T-helper 2 cell (primary cell): ENCODE measurements at places on chromosomes 16 and 17.
A peak's percentile ranks its signal among the peaks of the same experiment; 100 is the strongest.

DNA sequence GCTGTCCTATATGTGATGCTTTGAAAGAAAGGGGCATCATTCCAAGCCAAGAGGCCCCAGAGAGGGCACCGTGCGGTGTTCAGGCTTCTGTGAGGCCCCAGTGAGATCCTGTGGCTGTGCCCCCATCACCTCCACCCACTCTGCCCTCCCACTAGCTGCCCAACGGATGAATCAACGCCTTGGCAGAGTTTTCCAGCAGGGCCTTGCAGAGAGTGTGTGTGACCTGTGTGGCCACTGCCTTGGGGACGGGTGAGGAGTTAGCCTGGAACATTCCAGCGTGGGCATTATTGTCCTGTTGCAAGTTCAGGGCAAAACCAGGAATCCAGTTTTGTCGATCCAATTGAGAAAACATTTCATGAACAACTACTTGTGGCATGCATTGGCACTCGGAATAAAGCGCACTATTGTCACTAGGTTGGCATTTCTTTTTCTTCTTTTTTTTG is 53.7 kb downstream of the SF3B3 start:
- no peak for DNase-seq

DNA sequence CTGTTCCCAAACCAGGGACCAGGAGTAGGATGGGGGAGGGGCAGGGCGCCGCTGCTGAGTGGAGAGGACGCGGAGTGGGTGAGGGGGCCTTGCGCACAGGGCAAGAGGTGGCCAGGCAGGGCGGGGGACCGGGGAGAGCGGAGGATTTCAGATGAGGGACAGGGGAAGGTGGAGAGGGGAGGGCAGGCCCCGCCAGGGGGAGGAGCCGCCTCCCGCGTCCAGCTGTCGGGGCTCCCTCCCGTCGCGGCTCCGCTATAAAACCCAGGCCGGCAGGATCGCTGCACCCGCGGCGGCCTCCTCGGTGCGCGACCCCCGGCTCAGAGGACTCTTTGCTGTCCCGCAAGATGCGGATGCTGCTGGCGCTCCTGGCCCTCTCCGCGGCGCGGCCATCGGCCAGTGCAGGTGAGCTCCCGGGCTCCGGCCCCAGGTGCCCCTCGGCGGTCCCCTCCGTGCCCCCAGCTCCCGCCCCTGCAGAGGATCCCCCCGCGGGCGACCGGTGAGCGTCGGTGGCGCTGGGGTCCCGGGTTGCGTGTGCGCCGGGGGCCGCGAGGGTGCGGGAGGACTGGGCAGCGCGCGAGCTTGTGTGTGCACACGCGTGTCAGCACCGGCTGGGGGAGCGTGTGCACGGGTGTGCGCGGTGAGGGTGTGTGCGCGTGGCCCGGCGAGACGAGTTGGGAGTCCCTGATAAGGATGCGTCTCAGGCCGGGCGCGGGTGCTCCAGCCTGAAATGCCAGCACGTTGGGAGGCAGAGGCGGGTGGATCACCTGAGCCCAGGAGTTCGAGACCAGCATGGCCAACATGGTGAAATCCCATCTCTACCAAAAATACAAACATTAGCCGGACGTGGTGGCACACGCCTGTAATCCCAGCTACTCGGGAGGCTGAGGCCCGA is at the start of gene CA4:
TSS of gene CA4 (plus strand) at position 283 of the 892 bp plus-strand sequence. CDS start at position 345, 62 bp downstream.
- no peak for DNase-seq

- no peak for DNase-seq
Measured at GRCh38 chr17:46035112-46035818, 36.2 kb downstream of the STH start.

- DNase-seq, result no peak
Measured at GRCh38 chr17:40170325-40170724, 6.9 kb upstream of the RAPGEFL1 start.

DNA sequence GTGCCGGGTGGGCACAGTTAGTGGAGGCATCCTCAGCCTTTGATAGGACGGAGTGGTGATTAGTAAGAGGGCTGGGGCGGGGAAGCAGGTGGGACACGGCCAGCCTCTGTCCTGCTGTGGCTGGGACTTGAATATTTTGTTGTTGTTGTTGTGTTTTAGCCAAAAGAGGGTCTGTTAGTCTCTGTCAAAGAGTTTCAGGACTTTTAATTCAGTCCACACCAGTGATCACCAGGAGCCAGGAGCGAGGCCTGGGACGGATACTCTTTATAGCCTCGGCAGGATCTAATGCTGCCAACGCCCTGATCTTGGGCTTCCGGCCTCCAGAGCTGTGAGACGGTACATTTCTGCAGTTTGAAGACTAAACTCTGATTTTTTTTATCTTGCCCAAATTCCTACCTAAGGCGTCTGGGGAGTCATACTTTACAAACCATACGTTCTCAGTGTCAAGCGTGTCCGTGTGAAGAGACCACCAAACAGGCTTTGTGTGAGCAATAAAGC is 2.9 kb upstream of the RNF213 start:
- no peak for DNase-seq

- DNase-seq, result no peak
Measured at GRCh38 chr16:1052721-1053120, 19.8 kb upstream of the SSTR5 start.

- peak; percentile 56 for DNase-seq
Measured at GRCh38 chr17:78019367-78019975, 61.0 kb downstream of the TNRC6C start.

DNA sequence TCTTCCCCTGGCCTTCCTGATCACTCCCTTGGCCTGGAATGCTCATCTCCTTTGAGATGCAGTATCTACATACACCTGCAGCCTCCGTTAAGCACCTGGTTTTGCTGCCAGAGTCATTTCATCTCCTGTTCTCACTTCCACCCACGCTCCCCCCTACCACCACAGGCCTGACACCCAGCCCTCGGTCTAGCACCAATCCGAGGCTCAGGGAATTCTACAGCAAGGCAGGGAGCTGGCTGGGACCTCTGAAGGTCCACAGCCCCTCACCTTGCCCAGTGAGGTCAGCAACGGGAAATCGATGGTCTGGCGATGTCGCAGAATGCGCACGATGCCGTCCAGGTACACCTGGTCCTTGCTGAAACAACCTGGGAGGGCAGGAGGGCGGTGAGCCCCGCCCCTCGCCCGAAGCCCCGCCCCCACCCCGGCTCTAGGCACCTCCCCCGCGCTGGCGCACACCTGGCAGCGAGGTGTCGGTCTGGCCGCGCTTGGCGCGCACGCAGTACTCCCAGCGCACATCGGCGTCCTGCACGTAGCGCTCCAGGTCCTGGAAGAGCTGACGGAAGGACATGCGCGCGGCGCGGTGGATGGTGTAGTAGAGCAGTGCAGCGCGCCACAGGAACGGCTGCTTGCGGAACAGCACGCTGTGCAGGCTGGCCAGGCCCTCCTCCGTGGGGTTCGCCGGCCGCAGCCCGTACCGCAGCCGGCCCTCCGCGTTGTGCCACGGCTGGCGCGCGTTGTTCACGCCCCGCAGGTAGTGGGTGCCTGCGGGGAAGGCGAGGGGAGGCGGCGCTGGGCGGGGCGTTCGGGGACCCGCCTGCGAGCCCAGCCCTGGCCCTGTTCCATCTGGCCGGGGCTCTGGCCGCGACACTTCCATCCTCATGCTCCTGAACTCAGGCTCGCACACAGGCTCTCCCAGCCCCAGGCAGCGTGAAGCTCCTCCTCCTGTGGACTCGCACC is 5.7 kb downstream of the MATCAP1 start:
- peak; percentile 77 for DNase-seq

- DNase-seq, result no peak
Measured at GRCh38 chr16:48433116-48433849, 48.1 kb upstream of the SIAH1 start.

DNA sequence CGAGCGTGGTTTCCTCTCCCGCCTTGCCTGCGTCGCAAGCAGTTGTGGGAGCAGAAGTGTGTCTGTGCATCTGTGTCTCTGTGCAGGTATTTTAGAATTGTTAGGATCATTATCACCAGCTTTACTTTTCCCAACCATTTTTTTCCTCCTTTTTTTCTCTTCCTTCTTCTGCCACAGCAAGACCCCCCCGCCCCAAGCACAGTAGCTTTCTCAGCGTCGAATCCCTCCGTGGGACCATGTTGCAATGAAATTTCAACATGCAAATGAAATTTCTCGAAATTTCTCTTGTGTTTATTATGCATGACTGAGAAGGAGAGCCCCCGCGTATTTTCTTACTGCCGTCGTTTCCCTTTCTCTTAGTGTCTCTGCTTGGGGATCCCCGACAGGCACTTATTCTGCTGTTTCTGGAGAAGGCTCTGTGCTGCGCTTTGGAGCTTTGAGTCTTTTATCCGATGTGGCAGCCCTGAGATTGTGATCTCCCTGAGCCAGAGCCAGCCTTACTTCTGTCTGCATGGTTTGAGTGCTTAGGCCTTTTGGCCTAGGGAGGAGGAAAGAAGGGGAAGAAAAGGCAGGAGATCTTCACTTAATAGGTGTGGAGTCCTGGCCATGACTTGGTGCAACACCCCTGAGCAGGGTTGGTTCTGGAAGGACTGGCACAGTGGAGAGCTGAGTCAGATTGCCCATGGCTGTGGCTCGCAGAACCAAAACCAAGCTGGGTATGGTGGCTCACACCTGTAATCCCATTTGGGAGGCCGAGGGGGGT is 5.0 kb downstream of the ARMC7 start:
- no peak for DNase-seq

- no peak for DNase-seq
Measured at GRCh38 chr16:29720703-29721102, 25.1 kb downstream of the C16orf54 start.

GRCh38 chr16:12170103-12171040 is 193.8 kb downstream of the SNX29 start:
- DNase-seq, result no peak
